Ecto neural progenitor cell (in vitro differentiated cells): ENCODE measurements at places on chromosomes 11 and 22.
A peak's percentile ranks its signal among the peaks of the same experiment; 100 is the strongest.

DNA sequence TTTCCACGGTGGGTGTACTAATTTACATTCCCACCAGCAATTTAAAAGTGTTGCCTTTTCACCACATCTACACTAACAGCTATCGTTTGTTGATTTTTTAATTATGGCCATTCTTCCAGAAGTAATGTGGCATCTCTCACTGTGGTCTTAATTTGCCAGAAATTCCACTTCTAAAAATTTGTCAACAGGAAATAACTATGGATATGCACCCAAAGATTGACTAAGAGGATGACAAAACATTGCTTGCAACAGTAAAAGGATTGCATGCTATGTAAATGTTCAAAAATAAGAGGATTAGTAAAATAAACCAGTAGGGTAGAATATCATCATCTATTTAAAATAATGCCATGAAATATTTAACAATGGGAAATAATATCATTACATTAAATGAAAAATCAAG, 219.5 kb downstream of the DCDC1 start:
- no peak for DNase-seq

DNA sequence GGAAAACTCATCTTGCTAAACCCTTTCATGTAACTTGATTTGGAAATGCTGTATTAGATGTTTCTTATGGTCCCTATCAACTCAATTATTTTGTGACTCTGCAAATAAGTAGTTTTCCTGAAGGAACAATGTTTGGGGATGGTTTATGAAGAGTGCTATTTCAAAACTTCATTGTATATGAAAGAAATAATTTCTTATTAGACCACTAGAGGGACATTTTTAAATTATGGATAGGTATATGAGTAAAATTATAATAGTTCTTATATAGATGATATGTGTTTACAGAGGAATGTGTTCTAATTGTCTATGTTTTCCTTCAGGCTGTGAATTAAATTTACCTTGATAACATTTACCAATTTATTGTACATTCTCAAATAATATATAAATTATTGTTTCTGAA, 509.4 kb upstream of the RAG2 start:
- no peak for DNase-seq

DNA sequence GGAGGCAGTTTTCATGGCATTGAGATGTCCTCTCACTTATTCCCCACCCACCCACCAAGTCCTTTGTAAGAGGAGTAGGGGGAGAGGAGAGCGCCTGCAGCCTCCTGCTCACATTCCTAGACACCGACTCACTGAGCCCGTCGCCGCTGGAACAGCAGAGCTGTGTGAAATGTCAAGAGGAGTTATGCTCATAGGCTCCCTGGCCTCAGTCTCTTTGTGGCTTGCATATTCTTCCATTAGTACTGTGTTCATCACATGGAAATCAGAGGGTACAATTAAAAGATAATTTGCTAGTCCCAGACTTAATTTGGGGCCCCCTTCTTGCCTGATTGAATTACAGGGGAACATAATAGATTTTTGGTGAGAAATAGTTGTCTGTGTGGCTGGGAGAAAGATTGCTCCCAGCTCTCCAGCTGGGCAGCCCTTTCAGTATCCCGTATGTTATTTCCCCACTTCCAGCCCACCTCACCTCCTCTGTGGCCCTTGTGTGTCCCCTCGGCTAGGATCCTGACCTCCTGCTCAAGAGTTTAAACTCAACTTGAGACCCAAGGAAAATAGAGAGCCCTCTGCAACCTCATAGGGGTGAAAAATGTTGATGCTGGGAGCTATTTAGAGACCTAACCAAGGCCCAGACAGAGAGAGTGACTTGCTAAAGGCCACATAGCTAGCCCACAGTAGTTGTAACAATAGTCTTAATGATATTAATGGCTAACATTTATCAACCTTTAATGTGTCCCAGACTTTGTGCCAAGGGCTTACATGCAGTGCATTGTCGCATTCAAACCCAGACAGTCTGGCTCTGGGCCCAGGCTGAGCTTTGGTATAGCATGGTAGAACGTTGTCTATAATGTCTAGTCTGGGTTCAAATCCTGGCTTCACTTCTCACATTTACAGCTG, 32.2 kb downstream of the LIMK2 start:
- peak; percentile 62 for DNase-seq

GRCh38 chr11:124068601-124069110, 27.5 kb upstream of the OR10G7 start:
- DNase-seq = no peak

DNA sequence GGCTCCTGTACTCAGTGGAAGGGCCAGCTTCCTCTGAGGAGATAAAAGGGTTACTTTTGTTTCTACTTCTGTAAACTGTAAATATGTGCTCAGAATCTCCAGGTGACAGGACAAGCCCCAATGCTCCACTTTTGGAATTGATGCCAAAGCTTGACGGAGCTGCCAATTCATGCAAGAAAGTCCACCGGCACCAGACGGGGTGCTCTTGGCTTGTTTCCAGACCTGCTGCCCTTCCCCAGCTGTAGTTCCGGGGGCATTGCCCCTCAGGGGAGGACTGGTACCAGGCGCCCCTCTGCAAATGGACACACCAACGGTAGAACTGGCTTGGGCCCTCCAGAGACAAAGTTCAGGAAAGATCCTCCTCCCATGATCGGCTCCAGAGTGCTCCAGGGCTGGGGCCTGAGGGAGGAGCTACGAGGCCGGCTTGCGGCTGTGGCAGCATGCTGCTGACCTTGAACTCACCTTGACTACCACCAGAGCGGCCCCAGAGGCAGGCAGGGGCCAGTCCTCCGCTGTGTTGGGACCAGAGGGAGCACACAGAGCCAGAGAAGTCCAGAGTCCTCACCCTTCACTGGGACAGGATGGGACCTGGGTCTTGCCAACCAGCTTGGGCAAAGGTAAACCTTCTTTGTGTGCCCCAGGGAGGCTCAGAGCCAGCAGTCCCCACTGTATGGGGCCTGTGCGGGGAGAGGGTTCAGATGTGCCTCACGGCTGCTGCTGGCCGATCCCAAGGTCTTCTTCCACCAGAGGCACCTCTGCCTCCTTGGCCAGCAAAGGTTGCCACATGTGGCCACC, 17.8 kb upstream of the OAF start:
- no peak for DNase-seq

DNA sequence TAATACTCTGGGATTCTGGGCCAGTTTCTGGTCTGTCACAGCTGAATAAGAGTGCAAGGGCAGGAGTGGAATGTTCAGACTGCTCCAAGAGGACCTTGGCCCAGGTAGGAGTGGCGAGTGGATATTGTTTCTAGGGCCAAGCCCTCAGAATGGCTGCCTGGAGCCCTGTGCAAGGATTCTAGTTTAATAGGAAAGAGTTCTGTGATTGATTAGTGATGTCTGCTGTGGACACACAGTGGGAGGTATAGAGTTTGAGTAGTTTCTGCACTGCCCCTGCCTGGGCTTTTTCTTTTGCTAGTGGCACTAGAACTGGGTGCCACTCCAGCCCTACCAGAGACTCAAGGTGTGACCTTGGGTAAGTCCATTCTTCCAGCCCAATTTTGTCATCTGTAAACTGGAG, 9.7 kb upstream of the MPPED1 start:
- no peak for DNase-seq

DNA sequence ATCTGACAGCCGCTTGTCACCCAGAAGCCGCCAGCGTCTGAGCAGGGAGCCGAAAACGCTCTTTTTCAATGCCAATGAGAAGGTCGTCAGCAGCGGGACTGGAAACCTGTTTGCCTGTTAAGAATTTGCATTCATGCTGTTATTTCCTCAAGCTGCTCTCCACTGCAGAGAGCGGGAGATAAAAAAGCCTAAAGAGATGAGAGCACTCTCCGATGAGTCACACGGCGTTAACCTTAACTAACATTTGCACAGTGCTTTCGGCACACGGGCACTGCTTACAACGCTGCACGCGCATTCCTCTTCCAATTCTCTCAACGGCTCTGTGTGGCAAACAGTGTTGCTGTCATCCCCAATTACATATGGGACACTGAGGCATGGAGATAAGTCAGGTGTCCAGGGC, 40.0 kb upstream of the RTL6 start:
- DNase-seq = no peak

- no peak for DNase-seq
These were observed 19.2 kb downstream of the SERPIND1 start for GRCh38 chr22:20792966-20793728.

- DNase-seq = no peak
These were observed 84.5 kb downstream of the AASDHPPT start for GRCh38 chr11:106161775-106162634.

GRCh38 chr11:118230088-118230487, 5.3 kb upstream of the JAML start:
- DNase-seq = no peak

GRCh38 chr11:87779276-87780067, 395.8 kb downstream of the RAB38 start:
- DNase-seq = no peak

- DNase-seq = no peak
These were observed 12.3 kb upstream of the CYP2D6 start for GRCh38 chr22:42142771-42143461.
